ENCODE measurements at places on chromosomes 5 and 9. TPM values are rescaled to one million over a fixed set of nuclear protein-coding genes. Genes with fewer than 3 reads are reported as not detected.

The GRIN3A gene
- total RNA-seq: not detected

The CAVIN4 gene
- total RNA-seq: 0.20 TPM

The OR1L8 gene
- not detected for total RNA-seq

The KCNN2 gene
- total RNA-seq: not detected

The RLN2 gene
- total RNA-seq: 2.8 TPM

The PPP1R26 gene
- total RNA-seq: 0.59 TPM

The SH3RF2 gene
- total RNA-seq: not detected

The LCN12 gene
- total RNA-seq: 1.3 TPM

The CDKN2B gene
- total RNA-seq: 0.09 TPM

The SGCD gene
- total RNA-seq: 0.11 TPM

The ELAVL2 gene
- not detected for total RNA-seq

The SETX gene
- 37.3 TPM for total RNA-seq

The NR2F1-AS1 gene
- not detected for total RNA-seq

The LECT2 gene
- not detected for total RNA-seq

The SHC3 gene
- not detected for total RNA-seq
